Activated CD8-positive, alpha-beta memory T cell treated with anti-CD3 and anti-CD28 coated beads for 48 hours (primary cell): ENCODE measurements at places on chromosomes 12 and 14.

DNA sequence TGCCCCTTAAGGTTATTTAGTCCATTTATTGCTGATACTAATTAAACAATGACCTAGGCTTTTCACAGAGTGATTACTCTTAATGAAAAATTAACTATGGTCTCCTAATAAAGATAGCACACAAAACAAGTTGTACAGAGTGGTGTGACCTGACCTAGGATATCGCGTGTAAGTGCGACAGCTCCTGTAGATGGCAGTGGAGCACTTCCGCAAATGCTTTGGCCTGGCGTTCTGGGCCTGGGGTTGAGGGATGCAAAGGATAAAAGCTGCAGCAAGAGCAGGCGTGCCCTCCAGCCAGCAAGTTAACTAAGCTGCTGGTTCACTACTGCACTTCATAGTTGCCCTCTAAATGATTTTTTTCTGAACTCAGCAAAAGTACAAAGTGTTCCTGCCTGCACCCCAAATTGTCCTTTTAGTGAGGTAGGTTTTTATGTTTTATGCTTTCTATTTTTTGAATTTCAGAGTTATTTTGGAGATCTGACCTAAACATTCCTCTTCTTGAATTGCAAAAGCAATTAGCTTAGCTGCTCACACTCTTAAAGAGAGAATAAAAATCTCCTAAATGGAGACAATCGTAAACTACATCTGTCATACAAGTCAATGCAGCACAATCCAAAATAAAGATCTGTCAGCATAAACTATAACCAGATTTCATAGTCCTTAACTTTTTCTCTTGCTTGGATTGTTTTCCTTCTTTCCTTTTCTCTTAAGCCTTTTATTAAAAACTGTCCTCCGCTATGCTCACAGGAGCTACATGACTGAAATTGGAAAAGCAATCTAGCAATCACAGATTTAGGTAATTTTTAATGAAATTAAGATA, 379.6 kb downstream of the LRIG3 start:
- peak; percentile 3 for DNase-seq

DNA sequence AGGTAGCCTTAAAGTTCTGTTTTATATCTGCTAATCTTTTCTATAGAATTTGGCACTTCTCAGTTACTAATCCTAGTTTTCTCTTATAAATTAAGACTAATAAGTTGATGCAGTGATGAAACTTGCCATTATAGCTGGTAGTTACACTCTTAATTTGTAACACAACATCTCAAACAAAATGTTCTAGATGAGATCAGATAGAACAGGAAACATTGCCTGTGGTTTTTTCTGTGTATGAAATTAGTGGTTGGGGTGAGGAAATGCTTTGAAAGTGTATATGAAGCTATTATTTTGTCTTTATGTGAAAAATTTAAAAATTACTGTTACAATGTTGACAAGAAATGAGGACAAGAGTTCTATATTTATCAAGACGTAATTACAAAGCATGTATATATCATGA, 91.9 kb downstream of the PCNX1 start:
- no peak for DNase-seq

- DNase-seq, result no peak
Observed at GRCh38 chr14:67620217-67620785, 581 bp downstream of the ARG2 start.

GRCh38 chr14:91378930-91379578, 38.6 kb downstream of the CCDC88C start:
- DNase-seq, result no peak

DNA sequence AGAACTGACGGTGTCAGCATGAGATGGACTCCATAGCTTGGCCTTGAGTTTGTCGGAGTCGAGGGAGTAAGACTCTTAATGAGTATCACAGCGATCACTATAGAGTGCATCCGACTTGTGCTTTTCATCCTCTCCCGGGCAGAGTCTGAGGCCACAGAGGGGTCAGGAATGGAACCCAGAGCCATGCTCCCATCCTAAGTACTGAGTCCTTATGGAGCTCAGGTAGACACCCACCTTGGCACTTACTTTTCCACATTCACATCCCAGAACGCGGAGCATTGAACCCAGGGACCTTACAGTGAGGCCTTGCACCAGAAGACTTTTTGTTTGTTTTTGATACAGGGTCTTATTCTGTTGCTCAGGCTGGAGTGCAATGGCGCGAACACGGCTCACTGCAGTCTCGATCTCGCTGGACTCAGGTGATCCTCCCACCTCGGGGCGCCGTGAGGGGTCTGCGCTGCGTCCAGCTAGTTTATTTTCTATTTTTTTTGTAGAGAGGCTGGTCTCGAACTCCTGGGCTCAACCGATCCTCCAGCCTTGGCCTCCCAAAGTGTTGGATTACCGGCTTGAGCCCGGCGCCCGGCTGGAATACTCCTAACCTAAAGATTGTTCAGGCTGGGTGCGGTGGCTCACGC, 719 bp upstream of the SRSF9 start:
- no peak for DNase-seq

- no peak for DNase-seq
Observed at GRCh38 chr14:61145034-61145902, 135.9 kb downstream of the TMEM30B start.

DNA sequence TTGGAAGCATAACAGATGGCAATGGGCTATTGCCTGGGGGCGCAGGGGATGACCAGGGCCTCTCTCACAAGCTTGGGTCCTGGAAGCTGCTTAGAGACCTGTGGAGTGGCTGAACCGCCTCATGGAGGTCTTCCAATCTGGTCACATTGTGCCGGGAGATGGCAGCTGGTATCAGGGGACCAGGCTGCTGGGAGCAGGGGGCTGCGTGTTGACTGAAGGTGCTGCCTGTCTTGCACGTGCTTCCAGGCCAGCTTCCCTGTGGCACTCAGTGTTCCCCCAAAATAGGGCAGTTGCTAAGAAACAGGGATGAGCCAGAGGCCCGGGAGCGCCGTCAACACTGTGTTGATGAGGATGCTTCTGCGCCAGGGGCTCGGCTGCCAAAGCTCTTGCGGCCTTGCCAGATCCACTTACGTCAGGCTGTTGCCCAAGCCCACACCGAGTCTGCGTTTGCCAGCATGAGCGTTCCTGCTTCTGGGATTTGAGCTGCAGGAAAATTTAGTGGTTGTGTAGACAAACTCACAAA, 39.8 kb downstream of the ELK3 start:
- no peak for DNase-seq

DNA sequence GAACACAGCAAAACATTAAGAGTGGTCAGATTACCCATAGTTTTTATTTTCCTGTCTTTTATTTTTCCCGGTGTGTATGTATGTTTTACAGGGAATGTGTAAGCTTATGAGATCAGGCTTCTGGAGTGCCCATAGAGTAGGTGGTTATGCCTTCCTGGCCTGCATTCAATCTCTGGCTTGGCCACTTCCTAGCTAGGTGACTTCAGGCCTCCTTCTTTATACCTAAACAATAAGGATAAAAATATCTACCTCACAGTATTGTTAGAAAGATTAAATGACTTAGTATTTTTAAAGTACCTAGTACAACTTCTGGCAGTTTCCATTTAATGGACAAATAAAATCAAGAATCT, 42.4 kb downstream of the ITPR2 start:
- DNase-seq, result no peak

GRCh38 chr14:76995279-76996035, 33.1 kb downstream of the IRF2BPL start:
- DNase-seq, result no peak

DNA sequence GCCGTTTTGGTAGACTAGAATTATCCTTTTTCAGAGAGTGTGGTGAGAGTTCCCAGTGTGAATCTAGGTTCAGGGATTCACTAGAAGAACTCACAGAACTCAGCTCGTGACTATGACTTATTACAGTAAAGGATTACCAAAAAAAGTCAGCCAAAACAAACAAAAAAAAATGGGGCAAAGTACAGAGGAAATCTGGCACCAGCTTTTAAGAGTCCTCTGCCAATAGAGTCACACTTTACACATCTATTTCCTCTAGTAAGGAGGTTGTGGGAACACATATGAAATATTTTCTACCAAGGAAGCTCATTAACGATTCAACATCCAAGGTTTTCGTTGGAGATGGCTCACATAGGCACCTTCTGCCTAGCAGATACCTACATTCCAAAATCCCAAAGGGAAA, 28.2 kb downstream of the TSPAN19 start:
- no peak for DNase-seq

DNA sequence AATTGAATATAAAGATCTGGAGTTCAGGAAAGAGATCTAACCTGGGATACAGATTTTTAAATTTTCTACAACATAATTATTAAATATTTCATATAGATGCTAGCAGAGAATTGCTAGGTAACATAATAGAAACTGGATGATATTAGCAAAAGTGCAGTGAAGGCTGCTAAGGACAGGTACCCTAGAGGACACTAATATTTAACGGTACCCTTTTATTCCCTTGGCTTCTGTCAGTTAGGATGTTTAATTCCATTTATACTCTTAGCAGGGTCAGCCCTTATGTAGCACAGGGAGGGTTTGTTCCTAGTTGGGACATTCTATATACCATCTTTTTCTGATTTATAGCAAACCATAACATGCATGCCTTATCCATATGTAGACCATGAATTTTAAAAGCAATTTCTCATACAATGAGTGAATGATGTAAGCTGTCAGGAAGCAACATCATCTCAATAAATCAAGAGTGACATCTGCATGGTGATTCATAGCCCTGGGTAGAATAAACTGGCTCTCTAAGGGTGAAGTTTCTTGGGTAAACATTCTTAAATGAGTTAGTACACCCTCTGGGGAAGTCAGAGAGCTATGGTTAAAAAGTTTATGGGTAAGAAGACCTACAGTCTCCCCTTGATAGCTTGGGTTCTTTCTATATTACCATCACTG, 404.4 kb upstream of the MGAT4C start:
- no peak for DNase-seq

DNA sequence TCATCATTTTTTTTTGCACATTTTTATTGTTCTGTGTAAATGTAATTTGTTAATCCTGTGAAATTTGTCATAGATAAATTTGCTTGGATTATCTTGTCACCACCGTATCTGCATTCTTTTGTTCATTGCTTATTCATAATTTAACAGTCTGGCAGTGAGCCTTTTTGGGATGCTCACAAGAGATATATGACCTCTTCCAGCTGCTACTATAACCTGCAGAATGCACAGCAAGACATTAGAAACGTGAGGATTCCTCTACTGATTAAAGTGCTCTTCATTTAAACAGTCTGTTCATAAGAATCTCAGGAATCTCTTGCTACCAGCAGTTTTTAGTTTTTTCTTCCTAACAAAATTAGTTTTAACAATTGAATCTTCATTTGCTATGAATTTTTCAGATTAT, 9.1 kb downstream of the NPAS3 start:
- no peak for DNase-seq

DNA sequence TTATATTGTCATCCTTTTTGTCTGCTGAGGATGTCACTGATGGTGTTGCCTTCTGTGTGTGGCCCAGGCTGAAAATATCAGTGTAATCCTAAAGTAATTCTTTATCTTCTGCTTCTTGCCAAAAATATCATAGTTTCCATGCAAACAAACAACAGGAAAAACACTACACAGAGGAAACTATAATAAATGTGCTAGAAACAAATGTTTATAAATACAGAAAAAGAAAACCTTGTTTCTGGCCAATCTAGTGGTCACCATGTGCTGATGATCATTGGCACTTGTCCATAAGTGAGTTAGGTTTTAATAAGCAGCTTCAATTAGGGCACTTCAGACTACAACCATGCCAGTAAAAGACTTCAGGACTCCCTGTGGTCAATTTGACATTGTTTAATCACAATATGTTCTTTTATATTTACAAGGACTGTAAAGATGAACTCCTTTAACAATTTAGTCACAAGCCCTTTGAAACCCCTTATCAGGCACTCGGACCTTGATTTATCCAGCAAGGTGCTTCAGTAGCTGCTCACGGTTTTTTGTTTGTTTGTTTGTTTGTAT, 124.8 kb downstream of the TMTC3 start:
- no peak for DNase-seq

GRCh38 chr14:59344016-59344415, 121.2 kb downstream of the GPR135 start:
- DNase-seq, result no peak

GRCh38 chr12:39930101-39930500, 175.8 kb downstream of the SLC2A13 start:
- DNase-seq, result no peak

- no peak for DNase-seq
Observed at GRCh38 chr14:58884442-58884841, 246.7 kb downstream of the DACT1 start.

DNA sequence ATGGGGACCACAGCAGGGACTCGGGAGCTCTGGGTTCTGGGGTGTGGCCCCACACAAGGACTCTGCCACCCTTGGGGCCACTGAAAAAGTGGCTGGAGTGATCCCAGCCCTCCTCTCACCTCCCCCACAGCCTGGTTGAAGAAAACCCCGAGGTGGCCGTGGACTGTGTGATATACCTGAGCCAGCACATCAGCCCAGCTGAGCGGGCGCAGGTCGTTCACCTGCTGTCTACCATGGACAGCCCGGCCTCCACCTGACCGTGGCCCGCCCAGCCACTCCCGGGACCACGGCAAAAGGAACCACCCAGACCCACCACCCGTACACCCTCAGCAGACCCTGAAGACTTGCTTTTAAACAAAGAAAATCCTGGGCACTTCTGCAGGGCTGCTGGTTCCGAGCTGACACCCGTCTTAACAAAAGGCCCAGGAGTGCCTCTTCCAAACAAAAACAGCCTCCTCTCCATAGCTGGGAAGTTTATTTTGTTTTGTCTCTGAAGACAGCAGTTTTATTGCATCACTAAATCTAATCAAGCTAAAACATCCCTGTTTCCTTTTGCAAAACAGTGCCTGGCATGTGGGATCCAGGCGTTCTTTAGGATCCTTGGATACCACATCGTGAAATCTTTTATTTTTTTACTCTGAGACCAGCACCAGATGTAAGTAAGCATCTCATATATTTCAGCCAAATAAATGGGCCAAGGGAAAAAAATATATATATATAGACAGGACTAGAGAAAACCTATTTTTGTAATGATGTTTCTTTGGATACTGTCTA, 42.8 kb downstream of the FOXN4 start:
- DNase-seq, result no peak

DNA sequence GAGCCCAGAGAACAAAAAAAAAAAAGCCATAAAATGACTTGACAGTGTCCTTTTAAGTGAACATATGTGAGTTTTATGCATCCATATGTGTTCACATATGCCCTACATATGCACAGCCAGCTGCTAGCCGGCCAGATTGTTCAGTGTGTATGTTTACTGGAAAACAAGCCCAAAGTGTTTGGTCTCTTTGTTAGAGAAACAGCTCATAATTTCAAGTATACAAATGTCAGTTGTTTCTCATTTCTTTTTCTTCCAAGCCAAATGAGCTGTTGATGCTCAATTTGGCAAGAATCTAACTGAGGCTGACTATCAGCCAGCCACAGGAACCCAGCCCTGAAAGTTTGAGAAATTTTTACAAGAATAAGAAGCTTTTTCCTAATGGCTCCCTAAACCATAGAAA, 60.8 kb upstream of the TSPAN8 start:
- no peak for DNase-seq

DNA sequence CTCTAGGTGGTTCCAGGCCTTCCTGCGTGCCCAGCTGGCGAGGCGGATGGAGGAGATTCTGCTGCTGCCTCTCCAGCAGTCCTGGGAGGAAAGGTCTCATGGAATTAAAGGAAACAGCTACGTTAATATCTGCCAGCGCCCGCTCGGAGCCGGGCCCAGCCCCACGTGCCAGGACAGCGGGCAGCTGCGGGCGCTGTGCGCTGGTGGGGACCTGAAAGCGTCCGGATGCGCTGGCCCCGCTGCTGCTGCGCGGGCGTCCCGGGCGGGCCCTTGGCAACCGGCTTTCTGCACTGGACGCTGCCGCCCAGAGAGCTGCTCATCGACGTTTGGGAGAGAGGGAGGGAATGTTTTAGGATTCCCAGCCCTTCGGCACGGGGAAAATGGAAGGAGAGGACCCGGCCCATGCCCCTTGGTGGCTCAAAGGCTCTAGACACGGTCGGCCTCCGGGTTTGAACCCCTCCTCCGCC, 8.6 kb upstream of the DYNC1H1 start:
- DNase-seq, result no peak
